Activated T-cell treated with anti-CD3 and anti-CD28 coated beads for 1 hour (primary cell): ENCODE measurements at places on chromosomes 7 and 10.

- no peak for DNase-seq
Observed at GRCh38 chr7:130489140-130489983, 2.5 kb upstream of the MEST start.

- no peak for DNase-seq
Observed at GRCh38 chr7:83930262-83930661, 264.3 kb downstream of the SEMA3A start.

DNA sequence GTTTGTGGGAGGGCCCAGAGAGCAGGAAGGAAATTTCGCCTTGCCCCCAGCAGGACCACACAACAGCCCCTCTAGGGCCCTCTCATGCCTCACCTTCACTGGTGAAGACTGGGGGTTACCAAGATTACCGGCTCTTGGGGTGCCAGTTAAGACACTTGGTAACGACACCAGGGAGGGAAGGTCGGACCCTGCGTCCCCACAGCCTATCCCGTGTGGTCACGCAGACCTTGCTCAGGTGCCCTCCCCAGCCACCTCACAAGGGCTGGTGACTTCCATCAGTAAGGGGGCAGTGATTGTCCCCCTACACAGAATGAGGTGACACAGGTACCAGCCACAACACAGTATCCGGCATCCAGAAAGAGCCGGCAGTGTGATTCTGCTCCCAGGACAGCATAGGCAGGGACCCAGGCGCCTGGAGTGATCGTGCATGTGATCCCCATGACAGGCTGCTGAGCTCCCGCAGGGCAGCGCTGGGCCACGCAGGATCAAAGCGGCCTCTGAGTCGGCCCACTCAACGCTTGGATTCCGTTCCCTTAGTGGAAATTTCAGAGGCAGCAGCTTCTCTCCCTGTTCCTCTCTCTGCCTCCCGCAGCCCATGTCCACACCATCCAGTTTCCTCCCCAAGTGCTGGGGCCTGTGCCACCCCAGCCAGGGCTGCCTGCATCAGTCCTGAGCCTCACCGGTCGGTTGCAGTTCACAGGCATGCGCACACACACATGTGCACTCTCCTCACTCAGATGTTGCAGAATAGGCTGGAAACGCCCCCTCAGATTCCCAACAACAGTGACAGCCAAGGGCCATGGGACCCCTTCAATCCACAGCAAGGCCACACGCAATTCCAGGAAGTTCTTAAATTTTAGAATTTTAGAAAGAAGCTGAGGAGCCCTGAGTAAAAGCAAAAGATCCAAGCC lies 35.8 kb downstream of the CAMK2B start:
- no peak for DNase-seq

- DNase-seq: no peak
Observed at GRCh38 chr10:73802276-73802991, 9.0 kb downstream of the NDST2 start.

GRCh38 chr10:128631801-128632241 lies 505.6 kb upstream of the MKI67 start:
- DNase-seq: no peak

- no peak for DNase-seq
Observed at GRCh38 chr10:2936816-2937215, 130.5 kb upstream of the PFKP start.

- no peak for DNase-seq
Observed at GRCh38 chr10:99115703-99116102, 119.9 kb downstream of the HPSE2 start.

DNA sequence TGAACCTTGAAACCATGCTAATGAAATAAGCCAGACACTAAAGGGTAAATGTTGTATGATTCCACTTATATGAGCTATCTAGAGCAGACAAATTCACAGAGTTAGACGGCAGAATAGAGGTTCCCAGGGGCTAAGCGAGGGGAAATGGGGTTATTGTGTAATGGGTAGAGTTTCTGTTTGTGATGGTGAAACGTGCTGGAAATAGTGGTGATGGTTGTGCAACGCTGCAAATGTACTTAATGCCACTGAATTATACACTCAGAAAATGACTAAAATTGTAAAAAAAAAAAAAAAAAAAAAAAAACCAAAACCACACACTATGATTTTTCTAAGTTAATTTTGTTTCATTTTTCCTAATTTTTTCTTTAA lies 30.0 kb downstream of the SFXN4 start:
- no peak for DNase-seq

DNA sequence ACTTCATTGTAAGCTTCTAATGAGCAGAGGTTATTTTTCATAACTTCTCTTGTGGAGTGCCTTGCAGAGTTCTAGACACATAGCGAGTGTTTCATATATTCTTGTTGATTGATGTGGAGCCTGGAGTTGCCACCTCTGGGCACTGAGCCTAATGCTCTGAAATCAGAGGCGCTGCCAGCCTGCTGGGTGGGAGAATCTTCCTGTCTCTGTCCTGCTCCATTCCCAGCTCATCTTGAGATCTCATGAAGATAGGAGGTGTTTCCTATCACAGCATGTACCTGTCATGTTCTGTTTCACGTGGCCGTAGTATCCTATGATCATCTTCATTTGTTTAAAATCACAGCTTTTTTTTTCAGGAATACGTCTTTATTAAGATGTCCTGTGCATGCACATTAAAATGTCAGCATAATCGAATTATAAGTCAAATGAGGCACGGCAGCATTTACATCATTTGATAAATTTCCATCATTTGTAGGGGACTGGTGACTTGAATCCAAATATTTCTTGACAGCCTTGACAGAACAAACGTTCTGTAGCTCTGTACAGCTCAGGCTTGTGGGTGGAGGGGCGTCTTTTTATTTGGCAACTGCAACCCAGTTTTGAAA lies 393.0 kb downstream of the PHTF2 start:
- DNase-seq: no peak
